ENCODE measurements at places on chromosomes 7 and 10.

DNA sequence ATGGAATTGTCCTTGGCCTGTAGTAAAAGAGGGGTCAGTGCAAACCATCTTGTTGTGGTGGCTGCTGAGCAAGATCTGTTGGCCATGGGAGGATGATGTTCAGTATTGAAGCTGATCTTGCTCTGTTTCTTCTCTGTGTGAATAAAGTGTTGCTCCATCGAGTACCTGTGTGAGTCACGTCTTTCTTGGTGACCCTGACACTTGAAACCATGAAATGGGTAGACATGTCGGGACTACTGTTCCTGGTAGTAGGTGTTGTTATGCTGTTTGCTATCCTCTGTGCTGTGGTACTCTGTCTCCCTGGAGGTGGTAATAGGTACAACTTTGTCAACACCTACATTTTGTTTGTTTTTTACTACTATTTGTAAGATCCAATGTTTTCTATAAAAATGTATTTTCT lies 330.6 kb downstream of the MDFIC start:
- DNase-seq: no peak

- DNase-seq: no peak
Measured at GRCh38 chr7:126222782-126223181, 1030.0 kb downstream of the GRM8 start.

- DNase-seq: no peak
Measured at GRCh38 chr10:129677377-129677927, 210.4 kb downstream of the MGMT start.

GRCh38 chr10:101303087-101303703 lies 50.8 kb upstream of the BTRC start:
- DNase-seq: no peak

- DNase-seq: no peak
Measured at GRCh38 chr7:152144557-152145245, 119.2 kb downstream of the GALNT11 start.

DNA sequence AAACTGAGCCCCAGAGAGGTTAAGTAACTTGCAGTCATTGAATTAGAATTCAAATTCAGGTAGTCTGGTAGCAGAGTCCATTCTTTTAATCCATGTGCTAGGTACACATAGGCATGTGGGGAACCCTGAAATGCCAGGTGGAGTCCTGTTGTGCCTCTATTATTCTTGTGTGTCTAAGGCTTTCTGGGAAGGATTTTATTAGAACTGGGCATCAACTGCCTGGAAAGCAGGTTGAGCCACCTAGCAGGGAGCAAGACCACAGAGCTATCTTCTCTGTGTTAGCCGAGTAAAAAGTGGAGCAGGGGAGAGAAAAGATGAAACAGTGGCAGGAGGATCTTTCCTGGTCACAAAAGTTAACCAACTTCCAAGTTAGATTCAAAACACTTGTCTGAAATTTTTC lies 494.6 kb downstream of the LRMDA start:
- DNase-seq: no peak

GRCh38 chr10:119020627-119020946 lies 8.9 kb upstream of the NANOS1 start:
- DNase-seq: no peak

- no peak for DNase-seq
Measured at GRCh38 chr7:135541029-135541428, 16.7 kb upstream of the NUP205 start.

- no peak for DNase-seq
Measured at GRCh38 chr10:62961951-62962523, 145.9 kb upstream of the EGR2 start.

- no peak for DNase-seq
Measured at GRCh38 chr7:43768887-43769272, 10.4 kb downstream of the BLVRA start.

DNA sequence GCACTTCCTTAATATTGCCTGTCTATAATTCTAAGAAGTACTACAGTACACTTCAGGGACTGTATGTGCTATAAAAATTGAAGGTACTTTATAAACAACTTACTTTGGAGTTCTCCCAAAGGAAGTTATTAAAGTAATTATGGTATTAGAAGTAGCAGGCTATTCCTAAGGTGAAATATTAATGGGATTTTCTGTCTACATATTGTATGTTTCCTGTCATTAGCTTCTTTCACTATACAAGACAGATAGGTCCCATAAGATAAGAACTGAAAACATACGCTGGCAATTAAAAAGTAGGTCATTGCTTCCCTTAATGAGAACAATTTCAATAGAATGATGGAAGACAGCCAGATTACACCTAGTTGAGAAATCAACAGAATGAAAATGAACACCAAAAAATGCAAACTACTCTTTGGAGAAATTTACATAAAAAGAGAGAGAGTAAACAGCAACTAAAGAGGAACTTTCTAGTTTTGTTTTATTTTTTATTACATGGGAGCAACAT lies 147.0 kb downstream of the HBP1 start:
- DNase-seq: no peak

- DNase-seq: no peak
Measured at GRCh38 chr10:91864099-91864498, 45.2 kb downstream of the FGFBP3 start.
